Activated naive CD8-positive, alpha-beta T cell treated with anti-CD3 and anti-CD28 coated beads, Interleukin-2, amount 10 ng/mL, durations not matched to agents 7 days and 5 days (primary cell): ENCODE measurements at places on chromosomes 13 and 19.

- DNase-seq = no peak
These were observed 15.2 kb downstream of the IER2 start for GRCh38 chr19:13165162-13165997.

DNA sequence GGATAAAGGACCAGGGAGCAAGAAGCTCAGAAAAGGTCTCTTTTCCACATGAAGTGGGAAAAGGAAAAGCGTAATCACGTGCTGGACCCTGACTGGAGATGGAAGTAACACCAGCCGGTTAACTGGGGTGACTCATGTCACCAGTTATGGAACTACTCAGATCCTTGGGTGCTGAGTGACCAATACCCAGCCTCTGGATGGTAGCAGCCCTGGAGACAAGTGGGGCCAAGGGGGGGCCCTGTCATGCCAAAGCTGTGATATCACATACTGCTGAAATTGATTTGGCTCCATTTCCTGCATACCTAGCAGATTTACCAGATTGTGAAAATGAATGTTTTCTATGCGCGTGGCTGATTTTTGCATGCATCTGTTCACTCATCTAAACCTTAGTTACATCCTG, 158.9 kb downstream of the ZIC5 start:
- DNase-seq = no peak

DNA sequence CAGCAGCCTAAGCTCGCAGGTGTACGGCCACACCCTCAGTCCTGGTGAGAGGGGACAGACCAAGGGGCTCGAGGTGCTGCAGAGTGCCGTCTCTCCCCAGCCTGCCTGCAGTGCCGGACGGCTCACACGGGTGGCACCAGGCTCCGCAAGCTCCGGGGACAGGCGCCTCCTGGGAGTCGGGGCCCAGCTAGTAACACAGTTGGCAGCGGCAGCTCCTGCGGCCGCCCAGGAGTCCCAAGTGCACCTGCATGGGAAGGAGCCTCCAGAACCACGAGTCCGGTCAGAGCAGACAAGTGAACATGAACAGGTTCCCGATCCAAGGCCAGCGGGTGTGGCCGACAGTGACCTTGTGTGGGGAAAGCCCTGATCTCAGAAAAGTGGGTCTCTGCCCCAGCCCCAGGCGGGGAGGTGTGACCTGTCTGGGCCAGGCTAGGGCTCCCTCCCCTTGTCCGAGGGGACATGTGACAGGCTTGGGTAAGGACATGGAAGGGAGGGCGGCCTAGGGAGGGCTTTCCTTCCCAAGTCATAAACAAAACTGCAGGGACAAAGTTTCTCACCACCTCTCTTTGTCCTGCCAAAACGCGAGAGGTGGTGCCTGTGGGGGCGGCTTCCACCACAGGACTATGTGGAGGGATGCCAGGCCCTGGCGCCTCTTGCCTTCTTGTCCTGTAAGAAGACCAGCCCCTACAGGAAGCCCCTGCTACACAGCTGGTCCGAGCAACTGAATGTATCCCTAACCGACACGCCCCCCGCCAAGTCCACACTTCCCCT, 46.5 kb downstream of the MLLT1 start:
- no peak for DNase-seq

DNA sequence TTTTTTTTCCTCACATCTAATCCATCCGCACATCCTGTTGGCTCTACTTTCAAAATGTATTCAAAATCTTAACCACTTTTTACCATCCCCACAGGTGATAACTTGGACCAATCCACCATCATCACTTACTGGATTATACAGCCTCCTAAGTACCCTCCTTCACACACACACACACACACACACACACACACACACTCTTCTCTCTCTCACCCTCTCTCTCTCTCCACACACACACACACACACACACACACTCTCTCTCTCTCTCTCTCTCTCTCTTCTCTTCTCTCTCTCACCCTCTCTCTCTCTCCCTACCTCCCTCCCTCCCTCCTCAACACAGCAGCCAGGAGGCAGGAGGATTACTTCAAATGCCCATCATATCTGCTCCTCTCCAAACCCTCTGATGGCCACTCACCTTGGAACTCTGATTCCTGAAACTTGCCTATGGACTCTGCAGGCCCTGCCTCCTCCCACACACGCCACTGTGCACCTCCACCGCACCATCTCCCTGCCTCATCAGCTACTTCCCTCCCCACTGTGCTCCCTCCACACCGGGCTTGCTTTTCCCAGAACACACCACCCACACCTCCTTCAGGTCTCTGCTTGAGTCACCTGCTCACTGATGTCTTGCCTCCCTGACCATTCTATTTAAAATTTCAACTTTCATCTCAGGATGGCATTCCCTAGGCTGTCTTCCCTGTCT, 39.7 kb downstream of the RCBTB2 start:
- peak; percentile 46 for DNase-seq

DNA sequence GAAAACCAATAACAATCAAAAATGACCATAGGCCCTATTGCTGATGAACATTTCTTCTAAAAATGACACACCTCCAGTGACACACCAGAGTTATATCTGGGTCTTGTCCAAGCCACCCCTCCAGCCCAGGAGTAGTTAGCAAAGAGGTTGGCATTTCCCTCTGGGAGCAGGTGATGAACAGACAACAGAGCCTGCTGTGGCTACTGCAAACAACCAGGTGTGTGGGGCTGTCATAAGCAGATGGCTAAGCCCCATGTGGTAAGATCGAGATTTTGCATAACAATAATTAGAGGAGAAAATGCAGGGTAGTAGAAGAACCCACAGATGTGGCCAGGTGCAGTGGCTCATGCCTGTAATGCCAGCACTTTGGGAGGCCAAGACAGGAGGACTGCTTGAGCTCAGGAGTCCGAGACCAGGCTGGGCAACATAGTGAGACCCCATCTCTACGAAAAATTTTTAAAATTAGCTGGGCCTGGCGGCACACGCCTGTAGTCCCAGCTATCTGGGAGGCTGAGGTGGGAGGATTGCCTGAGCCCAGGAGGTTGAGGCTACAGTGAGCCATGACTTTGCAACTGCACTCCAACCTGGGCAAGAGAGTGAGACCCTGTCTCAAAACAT, 5.0 kb downstream of the XRCC1 start:
- no peak for DNase-seq

DNA sequence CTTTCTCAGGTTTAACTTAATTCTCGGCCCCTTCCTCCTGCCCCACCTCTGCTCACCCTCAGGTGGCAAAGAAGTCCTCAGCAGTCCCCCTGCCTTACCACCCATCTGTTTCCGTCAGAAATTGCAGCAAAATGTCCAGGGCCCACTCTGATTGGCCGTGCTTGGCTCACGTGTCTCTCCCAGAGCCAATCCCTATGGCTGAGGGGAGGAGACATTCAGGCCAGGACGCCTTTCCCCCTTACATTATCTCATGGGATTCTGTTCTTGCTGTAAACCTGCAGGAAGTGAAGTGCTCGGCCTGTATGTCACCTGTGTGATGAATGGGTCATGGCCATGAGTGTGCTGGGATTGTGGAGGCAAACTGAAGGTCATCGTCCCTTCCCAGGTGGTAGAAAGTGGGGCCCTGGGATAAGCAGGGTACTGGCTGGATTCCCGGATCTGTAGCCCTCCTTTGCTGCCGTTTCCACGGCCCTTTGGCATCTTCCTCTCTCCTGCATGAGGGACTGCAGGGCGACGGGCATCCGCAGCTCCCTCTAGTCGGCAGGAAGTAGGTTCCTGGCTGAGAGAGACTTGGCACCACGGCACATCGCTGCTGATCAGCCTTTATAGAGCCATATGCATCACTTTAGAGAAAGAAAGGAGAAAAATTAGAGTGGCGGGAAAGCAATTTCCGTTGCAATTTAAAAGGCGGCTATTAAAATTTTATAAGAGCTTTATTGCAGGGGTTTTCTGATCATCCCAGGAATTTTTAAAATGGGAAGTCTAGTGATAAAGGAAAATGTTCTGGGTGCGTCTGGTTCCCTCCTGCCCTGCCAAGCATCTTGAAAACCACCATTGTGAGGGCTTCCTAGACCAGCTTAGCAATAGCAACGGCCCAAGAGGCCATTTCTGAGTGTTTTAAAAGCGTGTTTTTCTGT, 118.2 kb downstream of the SIPA1L3 start:
- no peak for DNase-seq

DNA sequence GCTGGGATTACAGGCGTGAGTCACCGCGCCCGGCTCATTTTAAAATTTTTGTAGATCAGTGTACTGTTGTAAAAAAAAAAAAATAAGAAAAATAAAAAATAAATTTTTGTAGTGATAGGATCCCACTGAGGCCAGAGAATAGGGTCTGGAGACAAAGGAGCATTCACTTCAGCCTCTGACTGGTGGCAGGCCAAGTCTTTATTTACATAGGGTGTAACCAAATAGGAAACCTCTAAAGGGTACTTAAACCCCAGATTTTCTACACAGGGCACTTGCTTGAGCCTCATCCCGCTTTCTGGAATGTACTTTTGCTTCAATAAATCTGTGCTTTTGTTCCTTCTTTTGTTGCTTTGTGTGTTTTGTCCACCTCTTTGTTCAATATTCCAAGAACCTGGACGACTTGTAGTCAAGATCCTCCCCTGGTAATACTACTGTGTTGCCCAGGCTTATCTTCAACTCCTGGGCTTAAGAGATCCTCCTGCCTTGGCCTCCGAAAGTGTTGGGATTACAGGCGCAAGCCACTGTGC, 2.1 kb upstream of the PDCD2L start:
- no peak for DNase-seq

DNA sequence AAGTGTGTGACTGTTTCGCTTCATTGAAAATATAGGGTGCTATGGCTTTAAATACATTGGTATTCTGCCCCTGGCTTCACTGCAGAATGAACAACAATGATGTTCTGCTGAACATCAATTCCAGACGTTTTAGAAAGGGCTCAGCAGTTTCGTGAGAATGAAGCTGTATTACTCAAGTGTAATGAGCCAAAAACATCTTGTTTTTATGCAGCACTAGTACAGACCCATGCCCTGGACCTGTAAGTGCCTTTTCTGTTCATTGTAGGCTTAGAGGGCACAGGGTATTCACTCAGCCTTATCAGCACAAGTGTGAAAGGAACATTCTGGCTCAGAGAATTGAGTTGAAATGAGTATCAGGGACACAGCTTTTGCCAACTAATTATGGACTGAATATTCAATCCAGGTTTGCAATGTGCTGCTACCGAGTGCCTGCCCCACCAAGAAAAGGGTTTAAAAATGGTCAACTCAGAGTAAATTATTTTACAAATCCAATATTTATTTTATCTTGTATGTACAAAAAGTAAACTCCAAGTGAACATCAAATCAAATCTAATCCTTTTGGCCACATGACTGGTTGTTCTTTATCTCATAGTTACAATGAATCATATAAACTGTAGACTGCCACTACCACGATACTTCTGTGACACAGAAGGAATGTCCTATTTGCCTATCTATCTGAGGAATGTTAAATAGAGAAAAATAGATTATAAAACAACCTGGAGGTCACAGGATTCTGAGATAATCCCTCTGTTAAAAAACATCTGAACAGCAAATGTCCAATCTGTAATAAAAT, 362.8 kb downstream of the NALCN start:
- DNase-seq = no peak

GRCh38 chr19:38539751-38540150, 78.0 kb downstream of the MAP4K1 start:
- DNase-seq = no peak

DNA sequence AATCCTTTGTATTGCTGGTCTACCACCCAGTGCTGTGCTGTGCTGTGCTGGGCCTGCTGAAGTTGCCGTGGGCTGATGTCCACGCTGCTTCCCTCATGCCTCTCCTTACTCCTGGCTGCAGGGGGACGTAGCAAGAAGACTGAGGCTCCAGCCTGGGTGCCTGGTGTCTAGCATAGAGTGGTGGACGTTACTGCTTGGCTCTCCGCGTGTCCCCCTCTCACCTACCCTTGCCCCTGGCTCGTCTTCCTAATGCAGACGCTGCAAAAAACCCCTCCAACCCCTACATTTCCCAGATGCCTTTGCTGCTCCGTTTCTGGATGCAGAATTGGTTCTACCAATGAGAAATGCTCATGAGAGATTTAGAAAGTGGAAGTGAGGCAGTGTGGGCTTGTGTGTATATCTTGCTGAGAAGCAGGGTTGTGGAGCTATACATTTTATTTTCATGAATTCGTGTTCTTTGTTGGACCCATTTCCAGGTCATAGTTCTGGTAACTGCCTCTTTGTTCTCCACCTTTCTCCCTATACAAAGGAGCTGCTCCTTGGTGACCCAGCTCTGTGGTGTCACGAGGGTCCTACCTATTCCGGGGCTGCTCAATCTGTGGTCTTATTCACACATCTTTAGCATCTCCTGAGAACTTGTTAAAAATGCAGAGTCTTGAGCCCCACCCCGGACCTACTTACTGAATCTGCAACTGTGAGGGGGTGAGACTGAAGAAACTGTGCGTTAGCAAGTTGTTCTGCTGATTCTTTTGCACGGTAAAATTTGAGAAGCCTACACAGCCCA, 7.9 kb upstream of the DENND1C start:
- no peak for DNase-seq

GRCh38 chr13:113152984-113153809, 5.3 kb upstream of the PROZ start:
- peak; percentile 48 for DNase-seq

DNA sequence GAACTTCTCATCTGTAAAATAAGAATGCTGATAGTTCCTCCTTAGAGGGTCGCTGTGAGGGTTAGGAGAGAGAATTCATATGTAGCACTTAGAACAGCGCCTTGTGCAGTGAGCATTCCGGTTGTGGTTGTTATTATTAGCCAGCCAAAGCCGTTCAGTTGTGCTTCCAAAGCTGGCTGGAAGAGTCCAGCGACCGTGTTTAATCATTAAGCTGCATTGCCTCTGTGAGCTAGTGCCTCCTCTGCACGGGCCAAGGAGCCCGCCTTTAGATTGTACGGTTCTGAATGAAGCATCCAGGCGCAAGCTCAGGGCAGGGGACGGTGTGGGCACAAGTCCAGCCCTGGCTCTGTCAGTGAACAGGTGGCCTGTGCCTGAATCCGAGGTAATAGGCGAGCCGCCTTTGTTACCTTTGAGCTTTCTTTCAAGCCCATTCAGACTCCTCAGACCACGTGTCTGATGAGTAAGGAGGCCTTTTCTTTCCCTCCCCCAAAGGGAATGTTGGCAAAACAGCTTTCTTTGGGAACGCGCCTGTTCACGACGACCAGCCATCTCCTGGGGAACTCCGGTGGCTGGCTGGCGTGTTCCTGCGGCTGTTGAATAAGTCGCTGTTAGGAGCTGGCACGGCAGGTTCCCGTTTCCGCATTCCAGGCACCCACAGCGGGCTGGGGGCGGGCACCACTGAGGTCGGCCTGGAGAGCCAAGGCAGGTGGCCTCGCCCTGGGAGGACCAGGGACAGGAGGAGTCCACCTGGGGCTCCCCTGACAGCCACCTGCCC, 25.1 kb downstream of the SIPA1L3 start:
- no peak for DNase-seq

- DNase-seq = no peak
These were observed 498.2 kb downstream of the IRS2 start for GRCh38 chr13:109288151-109288709.

DNA sequence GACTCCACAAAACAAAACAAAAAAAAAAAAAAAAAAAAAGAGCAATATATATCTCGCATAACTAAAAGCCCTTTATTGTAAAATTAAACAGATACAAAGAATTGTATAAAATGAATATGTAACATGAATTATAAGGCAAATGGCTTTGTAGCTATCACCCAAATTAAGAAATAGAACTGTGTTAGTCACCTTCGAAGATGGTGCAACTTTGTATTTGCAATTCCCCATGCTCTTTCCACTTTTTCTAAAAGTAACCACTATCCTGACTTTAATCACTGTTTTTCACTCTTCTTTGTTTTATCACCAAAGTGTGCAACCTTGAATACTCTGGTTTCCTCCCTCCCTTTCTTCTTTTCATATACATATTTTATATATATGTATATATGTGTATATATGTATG, 57.1 kb upstream of the HTR2A start:
- DNase-seq = no peak
